ENCODE measurements at places on chromosomes 11 and 22.

- DNase-seq, result no peak
These were observed 327.7 kb downstream of the DLG2 start for GRCh38 chr11:85299258-85299942.

- no peak for DNase-seq
These were observed 15.4 kb downstream of the ANO5 start for GRCh38 chr11:22208151-22208858.

DNA sequence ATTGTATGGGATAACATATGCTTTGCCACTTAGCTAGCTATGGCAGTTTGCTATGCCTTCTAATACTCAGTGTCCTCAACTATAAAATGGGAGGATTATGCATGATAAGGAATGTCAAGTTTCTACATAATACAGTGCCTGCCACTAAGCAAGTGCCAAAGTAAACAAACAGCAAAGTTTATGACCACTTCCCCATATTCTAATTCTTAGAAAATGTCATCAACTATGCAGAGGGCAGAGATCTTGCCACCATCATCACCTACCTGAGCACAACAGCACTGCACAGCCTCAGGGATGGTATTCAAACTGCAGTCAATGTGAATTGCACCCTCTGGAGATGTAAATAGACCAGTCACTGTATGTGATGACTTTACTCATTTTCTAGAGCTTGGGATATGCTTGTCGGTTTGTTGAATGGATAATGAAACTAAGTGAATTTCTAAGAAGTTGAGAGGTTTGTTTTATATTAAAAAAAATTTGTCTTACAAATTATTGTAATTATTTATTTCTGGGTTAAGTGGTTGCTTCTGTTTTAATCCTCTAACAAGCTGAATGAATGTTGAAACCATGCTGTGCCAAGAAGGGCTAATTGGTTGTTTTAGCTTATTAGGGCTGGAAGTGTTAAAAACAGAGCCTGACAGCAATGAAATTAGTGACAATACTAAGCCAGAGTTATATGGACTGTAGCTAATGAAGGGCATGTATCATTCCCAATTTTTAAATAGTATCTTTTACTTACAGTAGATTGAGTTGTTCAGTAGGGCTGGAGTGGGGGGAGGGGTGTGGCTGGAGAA is 398.4 kb downstream of the CNTN5 start:
- no peak for DNase-seq

GRCh38 chr11:6655020-6655789 is 404 bp downstream of the DCHS1 start:
- no peak for DNase-seq

GRCh38 chr11:10381736-10382135 is 73.3 kb upstream of the AMPD3 start:
- DNase-seq, result no peak

GRCh38 chr11:9941991-9942390 is 278.1 kb downstream of the SWAP70 start:
- no peak for DNase-seq

DNA sequence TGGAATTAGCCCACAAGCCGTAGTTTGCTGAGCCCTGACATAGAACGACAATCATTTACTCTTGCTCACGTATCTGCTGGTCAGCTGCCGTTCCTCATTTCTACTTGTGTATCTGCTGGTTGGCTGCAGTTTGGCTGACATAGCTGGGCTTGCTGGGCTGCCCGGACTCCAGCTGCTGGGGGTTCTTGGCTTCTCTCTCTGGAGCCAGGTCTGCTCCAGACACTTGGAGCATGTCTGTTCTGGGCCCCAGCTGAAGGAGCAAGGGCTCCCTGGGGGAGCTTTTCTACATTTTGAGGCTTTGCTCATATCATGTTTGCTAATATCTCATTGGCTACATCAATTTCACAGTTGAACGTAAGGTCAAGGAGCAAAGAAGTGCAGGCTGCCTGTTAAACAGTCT is 47.3 kb downstream of the PRDM11 start:
- no peak for DNase-seq

DNA sequence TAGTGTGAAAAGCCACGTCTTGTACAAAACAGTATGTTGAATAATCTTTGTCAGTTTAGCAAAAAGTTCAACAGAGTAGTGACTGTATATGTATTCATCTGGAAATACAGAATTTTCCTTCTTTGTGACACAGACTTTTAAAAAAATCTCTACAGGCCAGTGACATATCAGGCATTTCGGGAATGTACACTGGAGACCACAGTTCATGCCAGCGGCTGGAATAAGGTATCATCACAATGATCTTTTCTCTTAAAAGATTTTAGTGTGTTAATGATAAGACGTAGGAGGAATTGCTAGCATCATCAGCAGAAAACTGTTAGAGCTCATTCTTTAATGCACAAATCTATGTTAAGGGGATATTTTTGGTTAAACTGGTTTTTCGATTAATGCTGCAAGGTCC is 57.4 kb downstream of the BCL2L13 start:
- DNase-seq, result no peak

DNA sequence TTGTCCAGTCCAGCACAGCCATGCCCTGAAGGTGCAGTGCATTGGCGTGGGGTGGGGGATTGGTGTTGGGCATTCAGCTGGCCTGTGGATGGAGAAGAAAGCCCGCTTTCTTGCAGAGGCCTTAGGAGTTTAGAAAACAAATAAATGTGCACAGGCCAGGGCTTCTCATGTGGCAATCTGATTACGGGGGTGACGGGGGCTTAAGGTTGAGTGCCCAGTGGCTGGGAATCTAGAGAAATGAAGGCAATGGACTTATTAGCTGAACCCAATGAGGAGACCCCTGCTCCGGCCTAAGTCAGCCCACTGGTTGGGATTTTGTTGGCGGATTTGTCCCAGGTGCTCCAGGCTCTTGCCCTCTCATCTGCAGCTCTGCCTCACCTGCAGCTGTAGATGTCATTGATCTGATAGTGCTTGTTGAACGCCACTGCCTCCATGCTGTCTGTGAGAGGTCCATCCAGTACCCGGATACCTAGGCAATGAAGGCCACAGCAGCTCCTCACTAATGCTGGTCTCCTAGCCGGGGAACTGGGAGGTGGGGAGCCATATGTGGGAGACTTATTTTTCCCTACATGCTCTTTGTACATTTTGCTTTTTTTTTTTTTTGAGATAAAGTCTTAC is 6.2 kb downstream of the PCSK7 start:
- peak; percentile 42 for DNase-seq

GRCh38 chr11:119705362-119705761 is 23.6 kb downstream of the NECTIN1 start:
- DNase-seq, result no peak

- DNase-seq, result no peak
These were observed 19.7 kb downstream of the FLI1 start for GRCh38 chr11:128713595-128713994.

Data from left lobe of liver (tissue), 2 donors.